T-helper 1 cell (primary cell): ENCODE measurements at places on chromosomes 1 and 21.
A peak's percentile ranks its signal among the peaks of the same experiment; 100 is the strongest.

DNA sequence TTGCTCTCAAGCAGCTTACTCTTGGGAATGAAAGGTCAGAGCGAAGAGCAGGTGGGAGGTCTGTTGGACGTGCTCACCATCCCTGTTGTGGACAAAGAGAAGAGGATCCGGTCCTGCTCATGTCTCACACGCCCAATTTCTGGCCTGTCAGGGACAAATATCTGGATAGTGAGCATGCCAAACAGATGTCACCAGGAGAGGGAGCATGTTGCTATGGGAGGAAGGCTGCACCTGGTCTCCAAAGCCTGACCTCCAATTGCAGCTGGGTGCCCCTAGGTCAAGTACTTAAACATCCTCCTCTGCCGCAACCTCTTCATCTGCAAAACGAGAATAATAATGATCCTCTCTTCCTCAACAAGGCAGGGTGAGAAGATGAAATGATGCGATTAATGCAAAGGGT is 53.4 kb downstream of the DMRTA2 start:
- no peak for DNase-seq

- no peak for DNase-seq
These were observed 298.0 kb downstream of the KCTD3 start for GRCh38 chr1:215865060-215865459.

- no peak for DNase-seq
These were observed 29.1 kb upstream of the TRABD2B start for GRCh38 chr1:48026275-48026674.

DNA sequence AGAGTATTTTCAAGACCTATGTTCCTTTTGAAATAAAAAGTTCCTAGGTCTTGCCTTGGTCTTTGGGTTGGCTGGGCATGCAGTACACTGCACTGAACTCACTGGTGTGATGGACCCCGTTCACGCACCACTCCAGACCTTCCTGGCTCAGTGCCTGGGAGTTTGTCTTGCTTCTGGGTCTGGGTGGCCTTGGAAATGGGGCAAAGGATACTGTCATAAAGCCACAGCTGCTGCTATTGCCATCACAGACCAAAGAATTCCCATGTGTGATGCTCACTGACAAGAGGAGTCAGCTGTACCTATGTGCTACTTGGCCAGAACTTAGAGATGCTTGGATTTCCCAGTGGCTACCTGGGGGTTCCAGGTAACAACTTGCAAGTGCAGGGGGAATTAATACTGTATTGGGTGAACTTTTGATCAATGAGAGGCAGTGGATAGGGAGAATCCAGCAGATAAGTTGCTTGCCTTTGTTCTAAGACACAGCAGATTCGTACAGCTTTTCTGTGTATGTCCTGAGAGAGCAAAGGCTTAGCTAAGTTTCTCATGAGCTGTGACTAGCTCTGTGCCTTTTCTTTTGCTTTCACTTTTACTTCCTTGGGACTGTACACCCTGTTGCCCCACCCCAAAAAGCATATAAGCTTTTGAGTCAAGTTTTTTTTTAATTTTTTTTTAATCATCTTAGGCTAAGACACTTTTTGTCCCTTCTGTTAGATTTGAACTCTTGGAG is 115.3 kb downstream of the RUNX1 start:
- peak; percentile 14 for DNase-seq

- DNase-seq: no peak
These were observed 103.8 kb downstream of the SLC45A1 start for GRCh38 chr1:8421721-8422120.

DNA sequence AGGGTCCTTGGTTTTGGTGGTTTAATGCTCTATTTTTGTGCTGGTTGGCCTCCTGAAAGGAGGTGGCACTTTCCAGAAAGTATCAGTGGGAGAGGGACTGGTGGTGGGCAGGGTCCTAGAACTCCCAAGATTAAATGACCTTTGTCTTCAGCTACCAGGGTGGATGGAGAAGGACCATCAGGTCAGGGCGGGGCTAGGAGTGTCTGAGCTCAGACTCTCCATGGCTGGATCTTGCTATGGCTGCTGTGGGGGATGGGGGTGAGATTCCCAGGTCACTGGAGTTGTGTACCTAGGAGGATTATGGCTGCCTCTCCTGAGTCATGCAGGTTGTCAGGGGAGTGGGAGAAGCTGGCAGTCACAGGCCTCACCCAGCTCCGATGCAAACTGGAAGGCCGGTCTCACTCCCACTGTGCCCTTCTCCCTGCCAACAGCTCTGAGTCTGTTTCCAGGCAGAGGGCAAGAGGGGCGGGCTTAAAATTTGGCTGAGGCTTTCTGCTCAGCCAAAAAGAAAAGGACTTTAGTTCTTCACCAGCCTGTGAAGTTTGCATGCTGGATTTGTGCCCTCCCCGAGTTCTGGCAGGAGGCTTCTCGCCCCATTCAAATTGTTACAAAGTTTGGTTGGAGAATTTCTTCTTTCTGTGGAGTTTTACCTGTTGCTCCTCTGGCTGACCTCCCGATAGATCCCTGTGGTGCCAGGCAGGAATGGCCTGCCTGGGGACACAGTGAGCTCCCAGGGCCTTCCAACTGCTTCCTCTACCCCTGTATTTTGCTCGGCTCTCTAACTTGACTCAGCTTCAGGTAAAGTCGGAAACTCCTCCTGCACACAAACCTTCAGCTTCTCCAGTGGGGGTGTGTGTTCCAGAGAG is 13.1 kb upstream of the KYAT3 start:
- DNase-seq: no peak

DNA sequence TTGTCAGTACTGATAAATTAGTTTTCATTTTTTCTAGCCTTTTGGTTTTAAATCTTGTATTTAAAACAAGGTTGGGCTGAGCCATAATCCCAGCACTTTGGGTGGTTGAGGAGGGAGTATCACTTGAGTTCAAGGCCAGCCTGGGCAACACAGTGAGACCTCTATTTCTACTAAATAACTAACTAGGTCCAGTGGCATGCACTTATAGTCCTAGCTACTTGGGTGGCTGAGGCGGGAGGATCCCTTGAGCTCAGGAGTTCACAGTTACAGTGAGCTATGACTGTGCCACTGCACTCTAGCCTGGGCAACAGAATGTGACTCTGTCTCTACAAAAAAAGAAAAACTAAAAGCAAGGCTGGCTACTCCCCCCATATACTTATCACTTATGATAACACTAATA is 21.5 kb upstream of the TTC39A start:
- DNase-seq: no peak

DNA sequence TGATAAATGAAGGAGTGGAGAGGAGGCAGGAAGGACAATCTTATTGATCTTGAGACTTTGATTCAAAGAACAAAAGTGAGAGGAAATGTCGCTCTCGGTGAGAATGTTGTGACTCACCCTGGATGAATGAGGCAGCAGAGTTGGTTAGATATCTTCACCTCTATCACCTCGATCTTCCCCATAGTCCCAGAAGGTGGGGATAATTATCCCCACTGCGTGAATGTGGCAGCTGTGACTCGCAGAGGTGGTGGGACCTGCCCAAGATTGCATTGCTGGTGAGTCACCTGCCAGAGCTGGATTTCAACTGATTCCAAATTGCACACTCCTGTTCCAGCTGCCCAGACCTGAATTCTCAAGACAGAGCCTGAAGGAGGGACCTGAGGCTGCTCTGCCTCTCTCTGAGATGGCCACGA is 105.0 kb downstream of the MATN1 start:
- DNase-seq: no peak

- no peak for DNase-seq
These were observed 35.1 kb upstream of the GUCA2B start for GRCh38 chr1:42118125-42118524.

- DNase-seq: no peak
These were observed 44.9 kb downstream of the PAFAH2 start for GRCh38 chr1:25952841-25953401.

DNA sequence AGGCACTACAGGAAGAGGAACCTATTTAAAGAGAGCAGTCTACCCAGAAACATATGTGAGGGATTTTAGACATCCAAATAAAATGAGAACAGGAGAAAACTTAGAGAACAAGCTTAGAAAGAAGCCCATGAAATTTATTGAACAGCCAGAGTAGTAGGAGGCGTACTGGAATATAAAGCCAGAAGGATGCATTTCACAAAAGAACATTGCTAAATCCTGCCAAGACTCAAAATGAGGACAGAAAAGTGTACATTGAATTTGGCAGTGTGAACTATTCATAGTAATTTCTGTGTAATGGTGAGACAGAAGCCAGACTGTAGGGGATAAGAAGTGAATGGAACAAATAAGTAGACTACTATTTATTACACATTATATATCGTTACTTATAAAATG is 22.5 kb downstream of the CEPT1 start:
- DNase-seq: no peak

- DNase-seq: no peak
These were observed 63.9 kb downstream of the LYST start for GRCh38 chr1:235802573-235803346.

DNA sequence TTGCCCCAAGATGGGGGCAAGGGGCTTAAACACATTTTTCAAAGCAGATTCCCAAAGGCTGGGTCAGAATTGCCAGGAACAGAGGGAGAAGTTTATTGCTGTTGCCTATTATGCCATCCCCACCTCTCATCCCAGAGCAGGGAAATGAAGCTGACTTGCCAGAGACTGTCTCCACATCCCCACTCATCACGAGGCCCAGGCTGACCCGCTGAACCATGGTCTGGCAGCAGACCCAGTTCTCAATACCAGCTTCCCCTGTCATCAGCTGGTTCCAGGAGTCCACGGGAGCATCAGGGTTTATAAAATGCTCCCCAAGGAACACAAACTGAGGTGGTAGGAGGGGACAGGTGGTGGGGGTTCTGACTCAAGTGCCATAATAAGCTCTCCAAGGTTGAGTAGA is 605.9 kb downstream of the NPHP4 start:
- no peak for DNase-seq

DNA sequence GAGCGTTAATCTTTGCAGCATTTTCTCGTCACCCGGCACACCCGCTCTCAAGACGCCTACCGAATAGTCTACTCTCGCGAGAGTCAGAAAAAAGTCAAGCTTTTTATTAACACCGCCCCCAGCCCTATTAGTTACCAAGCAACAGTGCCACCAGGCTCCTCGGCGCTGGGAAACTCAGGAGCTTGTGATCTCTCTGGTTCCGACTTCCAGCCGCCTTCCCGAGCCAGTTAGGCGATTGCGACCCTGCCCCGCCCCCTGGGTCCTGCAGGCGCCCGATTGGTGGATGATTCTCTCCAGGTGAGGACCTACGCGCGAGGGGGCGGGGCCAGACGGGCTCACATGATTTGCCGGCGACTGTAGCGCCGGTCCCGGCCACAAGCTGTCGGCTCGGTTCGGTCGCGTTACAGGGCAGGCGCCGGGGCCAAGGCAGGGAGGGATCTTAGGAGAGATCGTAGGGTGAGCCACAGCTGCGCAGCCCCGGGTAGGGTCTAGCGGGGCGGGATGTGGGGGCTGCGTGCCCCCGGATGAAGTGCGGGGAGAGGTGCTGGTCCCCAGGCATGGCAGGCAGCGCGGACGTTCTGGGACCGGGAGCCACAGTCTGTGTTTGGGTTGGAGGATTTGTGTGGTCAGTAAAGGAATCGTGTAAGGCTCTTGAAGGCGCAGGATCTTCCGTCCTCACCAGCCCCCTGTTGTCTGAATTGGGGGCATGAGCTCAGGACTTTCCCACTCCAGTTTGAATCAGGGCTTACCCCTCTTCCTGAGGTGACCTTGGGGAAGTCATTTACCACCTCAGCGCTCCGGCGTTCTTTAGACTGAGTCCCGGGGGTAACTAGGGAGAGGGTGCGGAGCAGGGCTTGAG is at the start of gene PFKFB2:
Gene PFKFB2 (plus strand): TSS at position 365 of the 859 bp plus-strand sequence. CDS start 1,443 bp downstream, outside the sequence.
- peak; percentile 92 for DNase-seq

GRCh38 chr1:10271869-10272268 is 61.5 kb downstream of the KIF1B start:
- no peak for DNase-seq

GRCh38 chr1:172932981-172933380 is 117.8 kb downstream of the TNFSF18 start:
- DNase-seq: no peak

- DNase-seq: no peak
These were observed 70.5 kb upstream of the MCOLN3 start for GRCh38 chr1:85118751-85119150.

DNA sequence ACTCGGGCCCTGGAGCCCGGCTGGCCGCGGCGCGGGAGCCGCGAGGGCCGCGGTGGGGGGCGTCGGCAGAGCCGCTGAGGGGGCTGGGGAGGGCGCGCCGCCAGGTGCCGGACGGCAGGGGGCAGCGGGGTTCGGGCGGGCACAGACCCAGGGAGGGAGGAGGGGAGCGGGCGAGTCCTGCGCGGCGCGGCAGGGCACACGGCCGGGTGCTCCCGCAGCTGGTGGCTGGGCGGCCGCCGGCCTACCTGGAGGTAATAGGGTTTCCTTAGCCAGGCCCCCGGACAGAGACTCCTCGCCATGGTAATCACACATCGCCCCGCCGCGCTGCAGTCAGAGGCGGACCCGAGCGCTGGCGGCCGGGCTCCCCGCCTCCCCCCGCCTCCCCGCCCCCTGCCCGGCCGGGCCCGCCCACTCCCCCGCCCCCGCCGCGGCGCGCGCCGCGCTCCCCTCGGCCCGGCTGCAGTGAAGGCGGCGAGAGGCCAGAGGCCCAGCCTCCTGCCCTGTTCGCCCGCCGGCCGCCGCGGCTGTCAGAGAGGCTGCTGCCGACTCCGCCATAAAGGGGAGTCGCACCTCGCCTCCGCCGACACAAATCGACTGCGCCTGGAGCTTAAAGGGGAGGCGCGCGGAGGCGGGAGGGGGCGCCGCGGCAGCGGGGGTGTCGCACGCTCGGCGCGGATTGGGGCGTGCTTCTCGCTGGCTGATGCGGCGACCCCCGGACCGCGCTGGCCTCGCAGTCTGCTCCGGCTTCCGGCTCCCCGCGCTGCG is at the start of gene DIPK1A:
Gene DIPK1A (minus strand): TSS at position 332 of the 765 bp plus-strand sequence. CDS start 33 bp downstream, at position 299.
- DNase-seq: peak; percentile 82

- no peak for DNase-seq
These were observed 36.4 kb downstream of the MAP3K7CL start for GRCh38 chr21:29166853-29167252.

DNA sequence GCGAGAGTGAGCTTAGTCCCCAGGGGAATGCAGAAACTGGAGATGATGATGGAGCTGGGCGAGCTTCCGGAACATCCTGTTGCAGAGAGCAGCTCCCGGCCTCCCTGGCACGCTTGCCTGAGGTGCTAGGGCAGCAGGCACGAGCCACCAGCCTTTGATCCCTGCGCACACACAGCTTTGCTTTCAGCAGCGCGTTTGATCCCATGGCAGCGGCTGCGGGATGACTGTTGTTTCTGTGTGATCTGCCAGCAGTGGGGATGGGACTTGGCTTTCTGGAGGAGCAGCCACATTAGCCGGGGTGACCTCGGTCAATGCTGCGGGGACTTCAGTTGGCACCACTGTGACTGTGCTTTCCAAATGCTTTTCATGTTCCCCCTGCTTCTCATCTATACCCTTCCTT is 193.2 kb downstream of the KAZN start:
- DNase-seq: no peak

DNA sequence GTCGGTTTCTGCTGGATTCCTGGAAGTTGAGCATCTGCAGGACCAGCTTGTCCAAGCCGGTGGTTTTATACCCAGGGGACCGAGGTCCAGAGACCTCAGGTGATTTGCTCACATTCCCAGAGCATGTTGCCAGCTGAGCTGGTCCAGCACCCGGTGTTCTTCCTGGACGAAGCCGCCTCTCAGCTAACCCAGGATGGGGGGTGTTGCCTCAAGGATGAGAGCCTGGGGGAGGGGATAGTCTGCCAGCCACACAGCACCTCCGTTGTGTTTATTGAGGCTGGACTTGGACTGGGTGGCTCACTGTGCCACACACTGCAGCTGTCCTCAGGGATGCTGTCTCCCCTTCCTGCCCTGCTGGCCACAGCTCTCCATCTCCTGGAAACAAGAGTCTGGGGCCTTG is 1.5 kb downstream of the TMEM201 start:
- no peak for DNase-seq

- no peak for DNase-seq
These were observed 9.7 kb upstream of the KRTAP7-1 start for GRCh38 chr21:30839304-30839703.
